NCI-H2029 (cell line): ENCODE measurements at places on chromosomes 5 and 9.

DNA sequence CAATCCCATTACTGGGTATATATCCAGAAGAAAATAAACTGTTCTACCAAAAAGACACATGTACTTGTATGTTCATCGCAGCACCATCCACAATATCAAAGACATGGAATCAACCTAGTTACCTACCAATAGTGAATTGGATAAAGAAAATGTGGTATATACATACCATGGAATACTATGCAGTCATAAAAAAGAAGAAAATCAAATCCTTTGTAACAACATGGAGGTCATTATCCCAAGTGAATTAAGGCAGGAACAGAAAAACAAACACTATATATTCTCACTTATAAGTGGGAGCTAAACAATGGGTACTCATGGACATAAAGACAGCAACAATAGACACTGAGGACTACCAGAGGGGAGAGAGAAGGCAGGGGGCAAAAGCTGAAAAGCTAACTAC is 67.7 kb downstream of the NR2F1-AS1 start:
- DNase-seq = no peak

- DNase-seq = no peak
Observed at GRCh38 chr5:10702040-10702629, 58.9 kb downstream of the DAP start.

DNA sequence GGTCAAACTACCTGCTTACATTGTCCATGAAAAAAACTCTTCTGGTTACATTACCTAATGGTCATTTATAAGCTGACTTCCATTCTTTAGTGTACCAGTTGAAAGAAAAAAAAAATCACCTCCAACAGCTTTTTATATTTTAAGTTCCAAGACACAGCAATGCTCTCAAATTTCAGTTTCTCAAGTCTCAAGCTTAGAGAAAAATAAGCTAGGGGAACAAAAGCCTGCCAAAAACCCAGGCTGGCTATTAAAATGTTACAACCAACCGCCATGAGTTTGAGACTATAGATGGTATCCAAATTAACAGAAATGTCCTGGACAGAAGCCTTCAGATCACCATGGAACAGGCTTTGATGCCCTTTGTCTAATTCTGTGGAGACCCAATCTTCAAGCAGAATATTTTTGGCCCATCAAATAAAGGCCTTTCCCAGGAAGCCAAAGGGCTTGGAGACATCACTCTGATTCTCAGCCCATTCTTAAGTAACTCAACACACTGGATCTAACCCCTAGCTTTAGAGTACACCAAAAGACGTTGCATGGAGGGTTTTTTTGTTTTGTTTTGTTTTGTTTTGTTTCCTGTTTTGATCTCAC is 343.7 kb downstream of the GLIS3 start:
- no peak for DNase-seq

DNA sequence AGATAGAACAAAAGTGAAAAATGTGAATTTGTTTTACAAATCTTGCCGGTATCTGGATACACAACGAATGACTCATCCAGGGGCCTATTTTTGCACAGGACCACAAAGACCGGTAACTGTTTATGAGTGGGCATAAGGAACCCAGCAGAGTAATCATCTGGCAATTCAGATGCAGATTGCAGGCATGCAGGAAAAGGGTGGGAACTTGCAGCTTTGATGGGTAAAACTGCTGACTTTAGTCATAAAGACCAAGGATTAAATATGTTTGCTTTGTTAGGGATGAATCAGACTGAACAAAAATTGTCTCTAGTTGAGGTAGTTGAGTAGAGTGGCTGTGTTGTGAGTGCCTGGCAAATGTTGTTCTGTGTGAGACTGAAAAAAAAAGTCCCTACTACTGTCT is 309.6 kb upstream of the CCNH start:
- no peak for DNase-seq

GRCh38 chr5:35828082-35828598 is 28.6 kb upstream of the IL7R start:
- no peak for DNase-seq

- no peak for DNase-seq
Observed at GRCh38 chr9:128685636-128686489, 3.2 kb upstream of the SET start.
